ENCODE measurements at places on chromosomes 7 and 10. TPM values are rescaled to one million over a fixed set of nuclear protein-coding genes. Genes with fewer than 3 reads are reported as not detected.
A peak's percentile ranks its signal among the peaks of the same experiment; 100 is the strongest.

TRPV5 gene
- total RNA-seq, result not detected

WNT16 gene
- not detected for total RNA-seq

MMRN2 gene
- 4.8 TPM for total RNA-seq

GNG11 gene
- 43.8 TPM for total RNA-seq

SSMEM1 gene
- not detected for total RNA-seq

CDHR3 gene
- total RNA-seq, result not detected

NXPH1 gene
- total RNA-seq, result 0.14 TPM

SFTPA2 gene
- not detected for total RNA-seq

OR2A12 gene
- not detected for total RNA-seq

- no peak for DNase-seq
Observed at GRCh38 chr7:24227603-24228359, 56.2 kb upstream of the NPY start.

GRCh38 chr10:48758411-48758810, 73.7 kb downstream of the WDFY4 start:
- no peak for DNase-seq

GRCh38 chr10:79072041-79072441, 3.3 kb downstream of the ZMIZ1 start:
- DNase-seq, result no peak

GRCh38 chr10:17206210-17206709, 4.8 kb upstream of the TRDMT1 start:
- peak; percentile 77 for DNase-seq

GRCh38 chr7:121390109-121390508, 6.0 kb downstream of the FAM3C start:
- no peak for DNase-seq

DNA sequence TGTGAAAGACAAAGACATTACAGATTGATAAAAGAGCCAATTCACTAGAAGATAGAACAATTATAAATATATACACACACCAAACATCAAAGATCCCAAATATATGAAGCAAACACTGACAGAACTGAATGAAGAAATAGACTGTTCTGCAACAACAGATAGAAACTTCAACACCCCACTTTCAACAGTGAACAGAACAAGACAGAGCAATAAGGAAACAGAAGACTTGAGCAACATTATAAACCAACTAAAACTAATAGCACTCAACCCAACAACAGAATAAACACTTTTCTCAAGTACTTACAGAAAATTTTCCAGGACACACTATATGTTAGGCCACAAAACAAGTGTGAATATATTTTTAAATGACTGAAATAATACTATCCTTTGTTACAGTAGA, 10.9 kb downstream of the CDCA7L start:
- DNase-seq, result no peak

- DNase-seq, result no peak
Observed at GRCh38 chr7:117698018-117698417, 175.2 kb downstream of the CTTNBP2 start.

- DNase-seq, result no peak
Observed at GRCh38 chr10:49613165-49613881, 514 bp upstream of the CHAT start.

DNA sequence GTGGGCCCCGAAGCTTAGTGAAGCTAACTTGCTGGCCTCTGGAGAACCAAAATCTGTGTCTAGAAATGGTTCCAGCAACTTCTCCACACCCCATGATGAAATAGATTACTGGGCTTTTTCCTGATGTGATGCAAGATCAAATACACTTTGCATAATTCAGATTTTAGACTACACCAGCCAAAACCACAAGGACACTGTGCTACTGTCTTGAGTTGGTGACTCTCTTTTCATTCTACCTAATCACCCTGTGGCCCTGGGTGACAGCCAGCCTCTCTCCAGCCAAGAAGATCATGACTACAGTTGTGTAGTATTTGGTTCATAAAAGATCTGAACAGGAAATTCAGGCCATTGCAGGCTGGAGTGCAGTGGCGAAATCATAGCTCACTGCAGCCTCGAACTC, 22.2 kb downstream of the AZGP1 start:
- no peak for DNase-seq

- peak; percentile 24 for DNase-seq
Observed at GRCh38 chr10:17599089-17599488, 18.1 kb downstream of the HACD1 start.

DNA sequence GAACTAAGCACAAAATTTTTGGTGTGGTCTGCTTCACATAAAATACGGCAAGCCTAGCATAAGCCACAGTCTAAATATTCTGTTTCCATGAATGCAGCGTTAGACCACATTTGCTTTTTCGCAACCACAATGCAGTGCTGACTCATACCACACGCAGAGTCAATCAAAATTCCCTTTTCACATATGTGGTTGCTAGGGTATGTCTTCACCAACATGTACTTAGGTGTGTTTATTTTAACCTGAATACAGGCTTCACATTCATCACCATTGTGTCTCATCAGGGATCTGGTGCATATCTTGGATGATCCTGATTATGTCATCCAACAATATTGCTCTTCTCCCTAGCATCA, 90.8 kb downstream of the CHN2 start:
- DNase-seq, result peak; percentile 59

DNA sequence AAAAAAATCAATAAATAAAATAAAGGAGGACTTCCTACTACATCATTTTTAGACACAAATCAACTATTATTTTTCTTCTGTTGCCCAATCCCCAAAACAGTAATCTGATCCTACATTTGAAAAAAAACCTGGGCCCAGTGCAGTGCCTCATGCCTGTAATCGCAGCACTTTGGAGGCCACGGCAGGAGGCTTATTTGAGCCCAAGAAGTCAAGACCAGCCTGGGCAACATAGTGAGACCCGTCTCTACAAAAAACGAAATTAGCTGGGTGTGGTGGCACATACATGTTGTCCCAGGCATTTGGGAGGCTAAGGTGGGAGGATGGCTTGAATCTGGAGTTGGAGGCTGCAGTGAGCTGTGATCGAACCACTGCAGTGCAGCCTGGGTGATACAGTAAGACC, 2.7 kb upstream of the GTF2I start:
- DNase-seq, result no peak

- DNase-seq, result no peak
Observed at GRCh38 chr7:37986908-37987330, 66.5 kb downstream of the EPDR1 start.

DNA sequence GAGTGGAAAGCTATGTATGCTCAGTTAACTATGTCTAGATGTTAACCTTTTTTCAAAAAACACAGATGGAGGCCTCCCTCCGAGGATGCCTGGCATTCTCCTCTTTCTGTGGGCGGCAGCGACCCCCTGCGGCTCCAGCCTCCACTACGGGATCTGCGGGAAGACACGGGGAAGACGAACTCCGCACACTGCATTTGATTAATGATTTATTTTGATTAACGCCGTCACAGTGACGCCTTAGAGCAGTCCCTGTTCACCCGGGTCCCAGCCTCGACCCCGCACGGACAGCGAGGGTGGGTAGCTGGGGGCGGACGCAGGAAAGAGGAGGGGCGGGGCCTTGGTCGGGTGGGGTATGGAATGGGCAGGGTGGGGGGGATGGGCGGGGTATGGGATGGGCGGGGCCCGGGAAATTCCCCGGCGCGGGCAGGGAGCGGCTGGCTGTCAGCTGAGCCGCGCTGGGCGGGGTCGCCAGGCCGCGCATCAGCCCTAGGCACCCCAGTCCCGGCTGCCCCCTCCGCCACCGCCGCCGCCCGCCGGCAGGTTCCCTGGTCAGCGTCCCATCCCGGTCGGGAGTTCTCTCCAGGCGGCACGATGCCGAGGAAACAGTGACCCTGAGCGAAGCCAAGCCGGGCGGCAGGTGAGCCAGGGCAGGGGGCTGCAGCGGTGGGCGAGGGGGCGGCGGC, at the start of gene OPTN:
TSS of gene OPTN (plus strand) at position 498 of the 683 bp plus-strand sequence. CDS start 8,960 bp downstream, outside the sequence.
- DNase-seq, result peak; percentile 94
